ENCODE measurements at places on chromosomes 5 and 9.

DNA sequence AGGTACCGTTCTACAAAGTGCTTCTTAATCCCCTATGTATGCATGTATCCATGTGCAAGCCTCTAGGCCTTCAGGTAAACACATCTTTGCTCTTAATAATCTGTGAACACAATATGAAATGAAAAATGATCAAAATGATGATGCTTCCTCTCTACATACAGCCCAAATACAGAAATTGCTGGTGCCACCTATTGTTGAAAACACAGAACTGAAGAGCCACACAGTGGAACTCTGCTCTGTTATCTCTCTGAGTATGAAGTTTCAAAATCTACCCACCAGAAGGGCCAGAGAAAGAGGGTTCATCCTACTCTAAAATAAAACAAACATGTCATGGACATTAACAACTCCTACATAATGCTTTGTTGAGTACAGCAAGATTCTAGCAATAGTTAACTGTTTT, 71.3 kb downstream of the GLIS3 start:
- DNase-seq: peak; percentile 38

GRCh38 chr9:78972303-78972999, 599.3 kb upstream of the TLE4 start:
- no peak for DNase-seq

DNA sequence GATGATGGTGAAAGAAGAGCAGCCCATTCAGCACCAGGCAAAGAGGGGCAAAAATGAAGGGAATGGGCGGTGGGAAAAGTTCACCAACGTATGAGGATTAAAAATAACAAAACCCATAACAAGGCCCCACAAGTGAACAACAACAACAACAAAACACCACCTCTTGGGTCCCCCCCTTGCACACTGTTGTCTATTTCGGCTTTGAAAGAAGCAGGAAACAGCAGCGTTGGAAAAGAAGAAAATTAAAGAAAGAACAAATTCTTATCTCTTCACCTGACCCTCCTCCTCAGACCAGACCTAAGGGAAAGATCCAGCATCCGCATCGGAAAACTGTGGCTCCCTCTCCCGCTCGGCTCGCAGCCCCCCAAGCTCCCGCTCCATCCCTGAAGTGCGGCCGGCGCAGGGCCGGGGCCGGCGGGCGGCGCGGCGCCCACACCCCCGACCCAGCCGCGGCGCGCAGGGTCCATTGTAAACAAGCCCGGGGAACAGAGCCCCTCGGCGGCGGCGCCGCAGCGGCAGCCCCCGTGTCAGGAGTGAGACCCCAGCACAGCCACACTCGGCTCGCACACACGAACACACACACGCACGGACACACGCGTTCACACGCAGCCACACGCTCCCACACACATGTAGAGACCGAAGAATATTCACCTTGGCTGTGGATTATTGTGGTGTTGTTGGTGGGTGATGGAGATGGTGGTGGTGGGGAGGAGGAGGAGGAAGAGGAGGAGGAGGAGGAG, 535 bp downstream of the RFX3 start:
- DNase-seq: no peak

DNA sequence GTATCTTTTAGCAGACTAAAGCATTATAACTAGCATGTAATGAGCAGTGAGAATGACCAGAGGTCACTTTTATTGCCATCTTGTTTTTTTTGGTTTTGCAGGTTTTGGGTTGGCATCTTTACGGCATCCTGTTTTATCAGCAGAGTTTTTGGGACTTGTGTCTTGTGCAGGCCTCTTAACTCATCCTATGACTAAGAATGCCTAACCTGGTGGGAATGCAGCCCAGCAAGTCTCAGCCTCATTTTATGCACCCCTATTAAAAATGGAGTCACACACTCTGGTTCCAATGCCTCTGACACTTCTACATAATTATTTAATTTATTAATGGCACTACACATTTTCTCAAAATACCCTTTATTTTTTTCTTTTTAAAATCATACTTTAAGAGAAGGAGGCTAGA, 726.5 kb upstream of the RIOK2 start:
- DNase-seq: no peak

DNA sequence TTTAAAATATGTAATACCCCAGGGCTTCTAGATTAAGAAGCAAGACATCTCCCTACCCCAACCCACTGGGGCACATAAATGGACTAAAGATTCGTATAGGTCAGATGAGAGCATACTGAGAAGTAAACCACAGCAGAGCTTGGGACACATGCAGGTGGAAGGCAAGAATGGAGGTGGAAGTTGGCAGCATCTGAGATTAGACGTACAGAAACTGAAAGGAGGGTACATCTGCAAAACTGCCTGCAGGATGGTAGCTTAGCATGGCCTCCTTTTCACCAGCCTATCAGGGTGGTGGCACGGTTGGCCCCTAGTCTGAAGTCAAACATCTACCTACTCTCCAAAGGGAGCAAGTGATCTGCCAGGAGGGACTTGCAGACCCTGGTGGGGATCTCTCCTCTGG, 181.8 kb downstream of the TSSK1B start:
- DNase-seq: no peak

- DNase-seq: peak; percentile 95
These were observed 9.9 kb upstream of the SPARC start for GRCh38 chr5:151696470-151697061.

GRCh38 chr5:34789021-34789531, 49.9 kb upstream of the TTC23L start:
- peak; percentile 60 for DNase-seq

DNA sequence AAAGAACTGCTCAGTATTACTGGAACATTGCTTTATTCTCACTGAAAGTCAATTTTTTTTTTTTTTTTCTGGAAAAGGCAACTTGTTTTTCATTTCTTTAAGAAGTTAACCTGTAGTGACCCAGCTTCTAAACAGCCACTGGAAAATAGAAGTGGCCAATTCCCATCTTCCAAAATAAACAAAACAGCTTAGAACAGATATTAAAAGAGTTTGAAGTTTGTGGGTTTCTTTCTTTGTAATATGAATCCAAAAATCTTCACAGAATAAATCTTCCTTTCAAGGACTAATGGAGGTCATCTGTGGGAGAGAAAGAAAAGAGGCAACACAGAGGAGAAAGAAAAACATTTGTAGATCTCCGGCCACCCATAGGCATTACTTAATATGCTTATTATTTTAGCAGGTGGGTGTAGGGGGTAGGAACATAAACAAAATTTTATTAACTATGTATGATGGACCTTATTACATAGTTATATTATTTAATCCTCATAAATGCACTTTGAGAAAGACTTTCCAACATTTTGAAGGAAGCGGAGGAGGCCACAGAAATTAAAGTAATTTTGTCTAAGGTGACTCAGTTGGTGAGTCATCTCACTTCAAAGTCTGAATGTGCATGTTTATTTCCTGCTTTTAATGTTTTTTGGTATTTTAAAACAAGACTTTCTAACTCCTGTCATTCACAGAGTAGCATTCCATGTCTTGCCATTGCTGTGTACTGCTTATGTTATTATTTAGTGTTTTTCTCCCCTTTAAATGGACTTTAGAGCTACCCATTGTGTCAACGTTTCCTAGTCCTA, 1791.8 kb upstream of the WWC1 start:
- DNase-seq: no peak

GRCh38 chr9:37503736-37504135, 18.0 kb downstream of the POLR1E start:
- no peak for DNase-seq

GRCh38 chr9:124812441-124812876, 35.5 kb downstream of the OLFML2A start:
- DNase-seq: peak; percentile 92

- no peak for DNase-seq
These were observed 111.8 kb downstream of the LRRC70 start for GRCh38 chr5:62690421-62690820.

DNA sequence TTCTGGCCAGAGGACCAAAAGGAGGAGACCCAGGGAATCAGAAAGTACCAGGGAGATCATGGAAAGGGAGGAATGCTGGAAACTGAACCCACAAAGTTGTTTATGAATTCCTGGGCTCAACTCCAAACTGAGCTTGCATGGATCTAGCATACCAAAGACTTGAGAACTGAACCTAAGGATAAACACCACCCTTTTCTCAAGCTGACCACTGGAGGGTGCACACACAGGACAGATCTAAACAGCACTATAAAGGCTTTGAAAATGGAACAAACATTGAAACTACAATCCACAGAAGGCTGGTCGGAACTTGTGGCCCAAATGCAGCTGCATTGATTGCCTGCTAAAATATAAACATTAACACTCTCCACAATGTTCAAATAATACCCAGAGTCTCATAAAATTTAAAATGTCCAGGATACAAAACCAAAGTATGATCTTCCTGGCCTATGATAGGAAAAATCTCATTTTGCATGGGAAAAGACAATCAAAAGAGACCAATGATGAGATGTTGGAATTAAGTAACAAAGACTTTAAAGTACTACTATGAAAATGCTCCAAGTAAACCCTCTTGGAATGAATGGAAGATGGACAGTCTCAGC, 15.6 kb upstream of the IRF1 start:
- peak; percentile 93 for DNase-seq

Measured in AG08395 (cell line).